HFFc6 (cell line): ENCODE measurements at places on chromosomes 16 and 17. TPM values are rescaled to one million over a fixed set of nuclear protein-coding genes. Genes with fewer than 3 reads are reported as not detected.

KRT40 gene
- total RNA-seq = not detected in 3 replicates

ALKBH5 gene
- total RNA-seq = 109 to 130 TPM (median 119 TPM) in 3 replicates

GRCh38 chr17:46832945-46833839, 14.7 kb upstream of the WNT3 start:
- DNase-seq = peak; percentile 82

- DNase-seq = peak; percentile 56
Observed at GRCh38 chr17:40097931-40098845, 2.2 kb downstream of the NR1D1 start.

DNA sequence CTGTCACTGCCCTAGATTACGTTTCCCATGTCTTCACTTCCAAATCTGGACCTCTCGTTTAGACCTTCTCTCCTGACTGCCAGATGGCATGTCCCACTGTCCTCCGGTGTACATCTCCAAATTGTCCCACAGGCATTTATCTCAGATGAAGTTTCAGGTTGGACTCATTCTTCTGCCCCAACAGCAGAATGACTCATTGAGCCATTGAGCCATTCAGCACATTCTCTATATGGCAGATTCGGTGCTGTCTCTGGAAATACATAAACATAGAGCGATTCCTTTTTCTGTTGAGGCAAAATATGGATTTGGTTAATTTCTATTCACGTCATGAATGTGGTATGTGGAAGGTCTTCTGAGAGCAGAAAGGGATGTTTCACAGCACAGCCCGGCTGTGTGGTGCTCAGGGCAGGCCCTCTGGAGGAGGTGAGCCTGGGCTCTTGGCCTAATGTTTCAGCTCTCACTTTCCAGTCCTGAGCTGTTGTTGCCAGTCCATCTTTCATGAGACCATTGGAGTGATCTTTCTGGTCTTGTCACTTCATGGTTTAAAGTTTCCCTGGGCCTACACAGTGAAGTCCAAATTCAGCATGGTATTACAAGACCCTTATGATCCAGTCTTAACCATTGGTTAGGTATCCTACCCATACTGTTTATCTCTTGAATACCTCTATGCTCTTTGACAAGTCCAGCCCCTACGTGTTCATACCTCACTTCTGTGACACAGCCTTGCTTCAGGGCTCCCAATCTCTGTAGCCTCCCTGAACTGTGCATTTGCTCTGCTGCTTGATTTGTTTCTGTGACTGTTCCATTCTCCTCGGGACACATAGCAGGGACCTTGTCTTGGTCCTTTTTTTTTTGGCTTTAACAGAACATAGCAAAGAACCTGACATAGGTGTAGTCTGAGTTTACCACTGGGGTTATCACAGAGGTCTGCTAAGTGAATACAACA, 15.9 kb downstream of the HAPSTR1 start:
- DNase-seq = peak; percentile 49

DNA sequence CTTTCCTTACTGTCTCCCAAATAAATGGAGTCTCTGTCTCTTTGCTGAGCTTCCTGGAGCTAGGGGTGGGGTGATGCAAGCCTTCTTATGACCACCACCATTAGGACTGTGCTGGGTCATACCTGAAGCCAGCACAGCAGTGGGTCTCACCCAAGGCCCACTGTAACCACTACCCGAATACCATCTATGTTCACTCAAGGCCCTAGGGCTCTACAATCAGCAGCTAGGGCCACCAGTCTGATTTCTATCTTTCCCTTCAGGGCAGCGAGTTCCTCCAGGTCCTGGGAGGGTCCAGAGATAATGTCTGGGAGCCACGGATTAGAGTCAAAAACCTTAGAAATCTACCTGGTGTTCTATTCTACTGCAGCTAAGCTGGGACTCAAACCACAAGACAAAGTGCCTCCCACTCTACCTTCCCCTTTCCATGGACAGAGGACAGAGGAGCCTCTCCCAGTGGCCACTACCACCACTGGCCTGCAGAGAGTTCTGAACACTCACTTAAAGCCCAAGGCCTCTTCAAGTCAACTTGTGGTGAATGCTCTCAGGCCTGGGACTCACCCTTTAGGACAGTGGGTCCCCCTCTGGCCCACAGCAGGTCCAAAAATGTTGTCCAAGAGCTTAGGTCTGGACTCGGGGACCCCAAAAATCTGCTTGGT, 10.9 kb upstream of the TMEM219 start:
- DNase-seq = no peak

DNA sequence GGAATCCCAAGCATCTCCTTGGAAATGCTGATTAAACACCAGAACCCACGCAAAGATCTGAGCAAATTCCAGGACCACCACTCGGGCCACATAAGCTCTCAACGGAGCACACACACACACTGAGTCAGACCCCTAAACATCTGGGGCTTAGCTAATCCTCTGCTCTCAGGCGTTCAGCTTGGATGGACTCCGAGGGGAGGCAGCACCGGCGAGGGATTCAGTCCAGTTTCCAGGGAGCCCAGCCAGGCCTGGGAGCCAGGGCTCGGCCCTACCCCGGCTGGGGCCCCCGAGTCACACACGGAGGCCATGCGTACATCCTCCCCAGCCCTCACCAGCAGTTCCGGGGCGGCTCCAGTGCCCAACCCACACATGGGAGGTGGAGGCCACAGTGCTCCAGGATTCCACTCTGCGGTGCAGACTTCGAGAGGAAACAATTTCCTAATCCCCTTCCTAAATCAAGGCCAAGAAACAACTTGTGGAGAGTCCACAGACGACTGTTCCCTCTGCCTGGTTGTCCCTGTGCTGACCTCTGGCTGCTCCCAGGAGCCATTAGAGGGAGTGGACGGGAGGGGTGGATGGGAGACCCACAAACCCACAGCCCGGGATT, 70.5 kb downstream of the GAS7 start:
- DNase-seq = peak; percentile 88
